Brain pericyte (primary cell): ENCODE measurements at places on chromosomes 16 and 17.

GRCh38 chr17:81520021-81520901, 7.7 kb upstream of the ACTG1 start:
- no peak for DNase-seq

DNA sequence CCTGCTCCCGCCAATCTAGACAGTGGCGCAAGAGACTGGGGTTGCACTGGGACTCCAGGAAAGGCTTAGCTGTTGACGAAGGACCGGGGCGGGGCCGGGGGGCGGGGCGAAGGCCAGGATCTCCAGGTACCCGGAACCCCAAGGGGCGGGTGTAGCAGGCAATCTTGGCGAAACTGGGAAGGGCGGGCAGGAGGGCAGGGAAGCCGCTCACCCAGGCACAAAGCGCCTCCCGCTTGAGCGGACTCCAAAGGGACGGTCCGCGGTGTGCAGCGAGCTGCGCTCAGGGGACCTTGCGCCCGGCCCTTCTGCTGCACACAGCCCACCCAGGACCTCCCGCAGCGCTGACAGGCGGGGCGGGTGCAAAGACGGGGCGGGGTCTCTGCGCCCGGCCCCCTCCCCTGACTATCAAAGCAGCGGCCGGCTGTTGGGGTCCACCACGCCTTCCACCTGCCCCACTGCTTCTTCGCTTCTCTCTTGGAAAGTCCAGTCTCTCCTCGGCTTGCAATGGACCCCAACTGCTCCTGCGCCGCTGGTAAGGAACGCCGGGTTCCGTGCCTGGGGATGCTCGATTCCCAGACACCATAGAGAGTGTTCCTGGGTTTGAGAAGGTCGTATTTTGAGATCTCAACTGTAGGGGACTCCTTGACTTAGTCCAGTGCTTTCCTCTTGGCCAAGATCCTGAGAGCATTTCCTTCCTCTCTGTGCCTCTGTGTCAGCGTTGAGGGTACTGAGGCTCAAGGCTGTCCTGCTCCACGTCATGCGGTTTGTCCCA, at the start of gene MT1F:
MT1F (plus strand) TSS at position 405 of the 772 bp plus-strand sequence; CDS start at position 505, 100 bp downstream.
- no peak for DNase-seq

- no peak for DNase-seq
These were observed 18.2 kb upstream of the AMZ2 start for GRCh38 chr17:68229619-68230018.

DNA sequence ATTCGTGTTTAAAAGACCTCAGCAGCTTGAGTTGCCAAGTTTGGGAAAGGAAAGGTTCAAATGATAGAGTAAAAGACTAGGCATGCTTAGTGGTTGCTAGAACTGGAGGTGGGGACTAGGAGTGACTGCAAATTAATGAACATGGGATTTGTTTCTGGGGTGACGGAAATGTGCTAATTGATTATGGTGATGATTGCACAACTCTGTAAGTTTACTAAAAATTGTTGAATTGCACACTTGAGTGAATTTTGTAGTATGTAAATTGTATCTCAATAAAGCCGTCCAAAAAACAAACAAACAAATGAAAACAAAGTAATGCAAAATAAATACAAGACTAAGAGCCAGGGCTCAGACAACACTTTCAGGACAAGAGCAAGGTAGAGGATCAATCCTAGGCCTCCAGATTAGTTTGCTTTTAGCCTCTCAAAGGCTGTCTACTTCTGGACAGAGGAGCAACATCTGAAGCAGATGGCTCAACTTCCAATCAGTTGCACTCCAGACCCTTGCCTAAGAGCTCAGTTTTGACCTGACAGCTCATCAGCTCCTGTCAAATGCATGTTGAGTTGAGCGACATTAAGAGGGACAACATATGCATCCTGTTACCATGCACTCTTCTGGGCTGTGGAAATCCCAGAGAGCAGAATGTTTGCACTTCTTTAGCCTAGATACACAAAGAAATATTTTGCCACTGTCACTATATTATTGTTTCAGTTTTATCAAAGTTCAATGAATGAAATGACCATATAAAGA, 111.2 kb upstream of the ASIC2 start:
- no peak for DNase-seq

DNA sequence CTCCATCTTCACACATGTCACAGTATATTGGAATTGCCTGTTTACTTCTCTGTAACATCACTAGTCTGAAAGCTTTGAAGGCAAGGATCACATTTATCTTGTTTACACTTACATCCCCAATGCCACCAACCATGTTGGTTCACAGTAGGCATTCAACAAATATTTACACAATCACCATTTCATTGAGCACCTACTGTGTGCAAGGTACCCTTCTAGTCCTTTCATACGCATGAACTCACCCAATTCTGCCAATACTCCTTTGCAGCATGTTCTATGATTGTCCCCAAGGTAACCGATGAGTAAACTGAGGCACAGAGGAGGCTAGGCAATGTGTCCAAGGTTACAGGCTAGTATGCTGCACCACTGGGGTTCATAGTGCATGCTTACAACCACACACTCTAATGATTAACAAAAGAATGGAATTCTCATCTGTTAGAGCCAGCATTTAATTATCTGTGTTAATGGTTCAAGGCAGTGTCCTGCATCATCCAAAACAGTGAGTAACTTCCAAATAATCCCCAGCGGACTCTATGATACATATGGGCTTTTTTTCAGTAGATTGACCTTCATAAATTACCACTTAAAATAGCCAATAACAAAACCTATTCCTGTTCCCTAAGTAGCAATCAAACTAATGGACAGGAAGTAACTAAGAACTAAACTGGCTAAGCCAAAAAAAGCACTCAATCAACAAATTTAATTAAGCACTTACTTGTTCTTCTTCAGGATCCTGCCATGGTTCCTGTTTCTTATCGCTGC, 364.5 kb upstream of the XYLT1 start:
- DNase-seq: no peak

GRCh38 chr17:31754239-31754945, 104.7 kb downstream of the COPRS start:
- peak; percentile 5 for DNase-seq

DNA sequence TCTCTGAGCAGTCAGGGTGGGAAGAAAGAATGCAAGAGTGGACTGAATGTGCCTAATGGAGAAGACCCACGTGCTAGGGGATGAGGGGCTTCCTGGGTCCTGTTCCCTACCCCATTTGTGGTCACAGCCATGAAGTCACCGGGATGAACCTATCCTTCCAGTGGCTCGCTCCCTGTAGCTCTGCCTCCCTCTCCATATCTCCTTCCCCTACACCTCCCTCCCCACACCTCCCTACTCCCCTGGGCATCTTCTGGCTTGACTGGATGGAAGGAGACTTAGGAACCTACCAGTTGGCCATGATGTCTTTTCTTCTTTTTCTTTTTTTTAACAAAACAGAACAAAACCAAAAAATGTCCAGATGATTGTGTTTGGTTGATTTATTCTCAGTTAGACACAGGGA, 14.1 kb downstream of the IGFBP4 start:
- DNase-seq: no peak

DNA sequence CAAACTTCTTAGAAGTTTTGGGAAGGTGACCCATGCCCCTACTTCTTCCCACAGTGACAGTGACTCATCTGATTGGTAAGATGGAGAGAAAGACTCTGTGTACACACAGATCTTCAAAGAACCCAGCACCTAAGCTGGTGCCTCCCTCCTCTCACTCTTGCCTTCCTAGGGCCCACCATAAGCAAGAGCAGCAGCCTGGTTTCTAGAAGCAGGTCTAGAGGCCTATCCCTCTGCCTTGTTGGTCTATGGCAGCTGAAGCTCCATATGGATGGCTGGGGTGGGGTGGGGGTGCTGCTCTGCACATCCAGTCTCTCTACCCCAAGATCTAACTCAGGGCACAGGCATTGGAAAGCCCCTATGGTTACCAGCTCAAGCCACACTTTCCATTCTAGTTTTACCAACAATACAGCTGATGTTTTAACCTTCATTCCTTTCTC, 47.5 kb downstream of the STAT3 start:
- no peak for DNase-seq

GRCh38 chr17:77466596-77467223, 325.9 kb downstream of the SEC14L1 start:
- DNase-seq: no peak

GRCh38 chr17:67035131-67036083, 8.9 kb upstream of the CACNG1 start:
- no peak for DNase-seq

GRCh38 chr16:85677383-85677967, 11.3 kb downstream of the GINS2 start:
- no peak for DNase-seq

GRCh38 chr16:68335175-68335574, 24.4 kb downstream of the PRMT7 start:
- no peak for DNase-seq

DNA sequence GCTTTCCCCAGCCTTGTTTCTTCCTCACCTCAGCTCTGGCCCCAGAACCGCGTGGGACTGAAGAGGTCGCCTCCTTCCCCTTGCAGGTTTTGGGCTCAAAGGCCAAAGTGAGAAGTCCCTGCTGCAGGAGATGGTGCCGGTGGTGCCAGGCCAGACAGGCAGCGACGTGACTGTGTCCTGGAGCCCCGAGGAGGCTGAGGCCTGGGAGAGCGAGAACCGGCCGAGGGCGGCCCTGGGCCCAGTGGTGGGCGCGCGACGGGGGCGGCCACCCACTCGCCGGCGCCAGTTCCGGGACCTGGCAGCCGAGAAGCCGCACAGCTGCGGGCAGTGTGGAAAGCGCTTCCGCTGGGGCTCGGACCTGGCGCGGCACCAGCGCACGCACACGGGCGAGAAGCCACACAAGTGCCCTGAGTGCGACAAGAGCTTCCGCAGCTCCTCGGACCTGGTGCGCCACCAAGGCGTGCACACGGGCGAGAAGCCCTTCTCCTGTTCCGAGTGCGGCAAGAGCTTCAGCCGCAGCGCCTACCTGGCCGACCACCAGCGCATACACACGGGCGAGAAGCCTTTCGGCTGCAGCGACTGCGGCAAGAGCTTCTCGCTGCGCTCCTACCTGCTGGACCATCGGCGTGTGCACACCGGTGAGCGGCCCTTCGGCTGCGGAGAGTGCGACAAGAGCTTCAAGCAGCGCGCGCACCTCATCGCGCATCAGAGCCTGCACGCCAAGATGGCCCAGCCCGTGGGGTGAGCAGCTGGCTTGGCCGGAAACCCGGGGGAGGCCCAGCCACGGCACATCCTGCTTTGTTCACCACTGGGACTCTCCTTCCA, 6.0 kb downstream of the ZNF213 start:
- DNase-seq: no peak

DNA sequence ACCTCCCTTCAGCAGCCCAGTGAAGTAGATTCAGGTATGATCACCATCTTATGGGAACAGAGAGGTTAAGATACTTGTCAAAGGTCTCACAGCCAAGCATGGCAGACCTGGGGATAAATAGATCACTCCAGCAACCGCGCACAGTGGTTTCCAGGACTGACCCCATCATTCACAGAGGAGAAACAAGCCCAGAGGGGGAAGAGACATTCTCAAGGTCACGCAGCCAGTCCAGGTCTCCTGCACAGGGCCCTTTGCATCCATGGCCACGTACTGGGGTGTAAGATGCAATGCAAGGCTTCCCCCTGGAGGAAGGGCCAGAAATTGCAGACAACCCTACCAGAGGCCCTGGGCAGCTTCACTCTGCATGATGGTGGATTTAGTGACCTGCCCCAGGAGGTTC, 19.9 kb downstream of the TLE7 start:
- no peak for DNase-seq

DNA sequence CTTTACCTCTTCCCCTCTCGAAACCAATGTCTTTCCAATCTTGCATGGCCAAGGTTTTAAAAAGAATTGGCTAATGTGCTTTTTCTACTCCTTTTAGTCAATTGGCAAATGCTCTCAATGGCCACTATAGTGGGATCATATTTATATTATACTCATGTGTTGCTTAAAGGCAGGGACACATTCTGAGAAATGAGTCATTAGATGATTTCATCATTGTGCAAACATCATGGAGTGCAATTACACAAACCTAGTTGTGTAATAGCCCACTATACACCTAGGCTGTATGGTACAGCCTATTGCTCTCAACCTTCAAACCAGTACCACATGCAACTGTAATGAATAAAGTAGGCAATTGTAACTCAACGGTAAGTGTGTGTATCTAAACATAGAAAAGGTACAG, 180.9 kb downstream of the HS3ST3A1 start:
- no peak for DNase-seq

DNA sequence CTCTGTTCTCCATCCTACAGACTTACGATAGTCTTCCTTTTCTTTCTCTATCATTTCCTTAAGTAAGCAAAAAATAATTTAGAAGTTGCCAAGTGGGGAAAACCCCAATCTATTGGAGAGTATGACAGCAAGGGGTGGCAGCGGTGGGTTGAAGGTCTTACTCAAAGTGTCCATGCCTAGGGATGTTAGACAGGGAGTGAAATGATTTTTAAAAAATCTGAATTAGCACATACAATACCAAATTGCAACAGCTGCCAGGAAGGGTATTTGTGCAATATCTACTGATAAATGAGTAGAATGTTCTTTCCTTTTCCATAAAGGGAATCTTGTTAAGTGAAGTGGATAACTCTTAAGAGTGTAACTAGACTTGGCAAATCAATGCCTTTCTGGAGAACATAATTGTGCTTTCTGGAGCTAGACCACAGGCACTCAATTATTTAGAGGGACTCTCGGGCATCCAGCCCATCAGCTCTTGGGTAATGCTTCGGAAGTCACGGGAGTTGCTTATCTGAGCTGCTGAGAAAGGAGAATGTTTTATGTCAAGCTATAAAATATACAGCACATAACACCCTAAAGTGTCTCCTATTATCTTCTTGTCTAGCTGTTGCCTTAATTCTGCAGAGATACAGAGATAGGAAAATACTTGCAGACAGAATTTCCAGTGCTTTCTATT, 151.5 kb downstream of the KCNJ2 start:
- no peak for DNase-seq

DNA sequence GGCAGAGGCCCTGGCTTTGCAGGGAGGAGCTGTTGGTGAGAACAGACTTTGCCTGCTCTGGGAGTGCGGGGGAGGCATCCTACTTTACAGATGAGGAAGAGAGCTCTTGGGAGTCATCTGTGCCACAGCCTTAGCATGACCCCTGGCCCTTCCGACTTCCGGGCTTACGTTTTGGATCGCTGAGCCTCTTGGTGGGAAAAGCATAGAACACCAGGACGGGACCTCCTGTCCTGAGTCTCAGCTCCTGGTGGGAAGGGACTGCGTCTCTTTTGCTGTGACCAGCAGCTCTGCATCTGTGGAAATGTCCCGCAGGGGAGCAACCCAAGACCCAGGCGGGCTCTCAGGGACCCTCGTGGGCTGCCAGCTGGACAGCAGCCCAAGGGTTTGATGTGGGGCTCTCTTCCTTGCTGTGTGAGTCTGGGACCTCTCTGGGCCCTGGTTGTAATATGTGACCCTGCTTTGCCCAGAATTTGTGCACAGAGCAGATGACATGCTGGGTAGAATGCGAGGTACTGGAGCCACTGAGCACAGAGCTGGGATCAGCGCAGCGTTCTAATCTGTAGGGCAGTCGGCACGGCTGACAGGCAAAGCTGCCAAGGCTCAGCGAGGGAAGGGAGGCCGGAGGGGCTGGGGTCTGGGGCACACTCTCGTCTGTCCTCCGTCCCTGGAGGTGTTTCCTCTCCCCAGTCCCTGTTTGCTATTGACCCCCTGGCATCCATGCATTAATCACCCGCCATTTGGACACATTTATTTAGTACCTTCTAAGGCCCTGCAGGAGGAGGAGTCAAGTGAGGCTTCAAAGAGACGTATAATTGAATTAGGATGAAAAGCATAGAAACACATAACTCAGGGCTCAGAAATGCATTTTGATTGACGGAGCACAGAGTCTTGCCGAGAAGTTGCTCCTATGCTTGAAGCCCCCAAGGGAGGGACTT, 64.0 kb downstream of the NT5M start:
- no peak for DNase-seq

GRCh38 chr16:2791174-2791573, 3.8 kb upstream of the PRSS33 start:
- no peak for DNase-seq
